ENCODE measurements at places on chromosomes 2 and 18.
A peak's percentile ranks its signal among the peaks of the same experiment; 100 is the strongest.

DNA sequence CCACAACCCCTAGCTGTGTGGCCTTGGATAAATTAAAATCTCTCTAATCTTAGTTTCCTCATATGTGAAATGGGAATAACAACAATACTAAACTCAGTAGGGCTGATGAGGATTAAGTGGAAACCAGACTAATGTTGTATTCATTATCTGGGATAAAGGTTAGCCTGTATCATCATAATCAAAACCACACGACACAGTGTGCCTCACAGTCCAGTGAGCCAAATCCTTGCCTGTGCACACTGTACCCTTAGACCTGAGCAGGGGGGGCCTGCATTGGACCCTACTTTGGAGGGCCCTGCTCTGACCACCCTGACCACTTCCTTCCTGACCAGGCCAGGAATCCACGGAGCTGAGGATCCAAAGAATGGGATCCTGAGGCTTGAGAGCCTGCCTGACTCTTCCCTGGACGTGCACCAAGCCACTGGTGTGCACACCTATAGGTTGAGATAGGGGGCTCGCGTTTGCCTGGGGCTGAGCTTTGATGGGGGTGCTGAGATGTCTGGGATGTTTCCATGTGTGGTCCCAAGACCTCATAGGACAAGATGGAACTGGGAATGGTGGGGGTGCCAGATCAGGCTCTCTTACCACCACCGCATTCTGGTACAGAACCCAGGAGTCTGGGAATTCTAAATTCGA is 69.7 kb downstream of the TGOLN2 start:
- DNase-seq = no peak

- no peak for DNase-seq
These were observed 253.6 kb downstream of the NBAS start for GRCh38 chr2:15307526-15307925.

GRCh38 chr2:210399440-210400041 is 77.0 kb downstream of the LANCL1 start:
- DNase-seq = no peak

DNA sequence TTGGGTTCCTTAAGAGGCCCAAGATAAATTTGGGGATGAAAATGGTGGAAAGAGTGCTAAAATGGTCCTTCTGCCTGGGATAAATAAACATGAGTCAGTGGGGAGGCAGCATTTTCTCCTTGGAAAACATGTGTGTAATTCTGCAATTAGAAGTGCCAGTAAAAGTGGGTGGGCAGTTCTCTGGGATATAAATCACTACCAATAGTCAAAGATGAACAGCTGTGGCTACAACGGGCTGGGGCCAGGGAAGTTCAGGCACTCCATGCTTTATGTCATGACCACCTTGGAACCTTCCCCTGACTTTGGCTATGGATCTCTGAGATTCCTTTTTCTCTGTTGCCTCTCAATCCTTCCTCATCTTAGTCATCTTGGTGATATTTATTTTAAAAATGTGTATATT is 56.5 kb upstream of the CYRIA start:
- DNase-seq = no peak

DNA sequence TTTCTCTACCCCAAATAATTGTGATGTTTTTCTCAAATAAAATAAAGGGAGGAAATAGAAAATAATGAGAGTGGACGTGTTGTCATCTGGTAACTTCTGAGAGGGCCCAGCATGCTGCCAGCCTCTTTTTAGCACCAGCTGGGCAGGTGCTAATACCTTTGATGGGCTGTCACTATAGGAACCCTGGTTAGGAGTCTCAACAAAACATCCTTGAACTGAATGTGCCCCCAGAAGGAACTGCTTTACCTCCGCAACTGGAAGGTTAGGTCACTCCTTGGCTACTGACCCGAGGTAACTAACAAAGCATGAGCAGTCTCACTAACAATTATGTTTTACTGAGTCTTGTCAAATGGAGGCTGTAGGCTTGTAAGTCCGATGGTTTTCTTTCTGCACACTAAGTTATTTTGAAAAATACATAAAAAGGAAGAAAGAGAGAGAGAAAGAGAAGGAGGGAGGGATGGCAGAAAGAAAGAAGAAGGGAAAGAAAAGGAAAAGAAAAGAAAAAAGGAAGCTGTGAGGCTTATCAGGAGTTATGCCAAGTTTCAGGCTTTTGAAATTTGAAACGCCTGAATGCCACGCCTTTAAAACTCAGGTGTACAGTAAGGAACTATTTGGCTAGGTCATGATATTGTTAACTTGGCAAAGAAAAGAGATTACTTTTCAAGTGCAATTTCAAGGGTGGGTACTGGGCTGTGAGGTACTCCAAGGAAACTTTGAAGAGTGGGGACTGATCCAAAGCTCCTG is 91.0 kb downstream of the TGIF1 start:
- no peak for DNase-seq

DNA sequence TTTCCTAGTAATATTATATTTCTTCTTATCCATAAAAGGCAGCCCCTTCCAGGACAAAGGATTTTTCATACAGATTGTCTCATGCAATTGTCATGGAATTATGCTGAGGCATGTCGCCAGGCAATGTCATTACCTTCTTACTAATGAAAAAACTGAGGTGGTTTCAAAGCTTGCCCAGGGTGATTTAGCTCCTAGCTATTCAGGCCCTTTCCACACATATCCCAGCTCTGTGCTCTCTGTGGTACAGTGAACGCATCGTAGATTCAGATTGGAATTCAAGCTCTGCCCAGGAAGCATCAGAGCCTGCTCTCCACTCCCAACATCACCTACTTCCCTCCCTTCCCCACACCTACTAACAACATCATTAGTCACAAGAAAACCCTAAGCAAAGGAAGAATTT is 60.1 kb downstream of the ATP8B1 start:
- peak; percentile 43 for DNase-seq

- no peak for DNase-seq
These were observed 185.5 kb downstream of the KCNS3 start for GRCh38 chr2:18063826-18064470.

- no peak for DNase-seq
These were observed 112.2 kb upstream of the SESTD1 start for GRCh38 chr2:179376881-179377280.

DNA sequence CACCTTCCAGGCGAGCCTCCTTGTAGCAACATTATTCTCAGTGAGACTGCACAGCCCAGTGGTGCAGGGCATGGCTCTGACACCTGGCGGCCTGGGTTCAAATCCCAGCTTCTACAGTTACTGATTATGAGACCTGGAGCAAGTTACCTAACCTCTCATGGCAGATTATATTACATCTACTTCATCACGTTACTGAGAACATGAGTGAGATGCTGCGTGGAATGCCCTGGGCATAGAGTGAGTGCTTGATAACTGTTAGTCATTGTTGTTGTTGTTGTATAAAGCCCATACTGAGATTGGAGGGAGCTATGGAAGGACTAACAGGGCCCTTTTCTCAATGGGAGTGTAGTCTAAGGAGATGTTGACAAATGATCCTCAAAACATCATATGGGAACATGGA is 18.7 kb downstream of the PLCD4 start:
- no peak for DNase-seq

- DNase-seq = no peak
These were observed 136.3 kb upstream of the GATA6 start for GRCh38 chr18:22033085-22033484.

- no peak for DNase-seq
These were observed 29.0 kb downstream of the PHLPP1 start for GRCh38 chr18:62744076-62744968.

GRCh38 chr18:24656050-24656449 is 195.6 kb downstream of the HRH4 start:
- no peak for DNase-seq

DNA sequence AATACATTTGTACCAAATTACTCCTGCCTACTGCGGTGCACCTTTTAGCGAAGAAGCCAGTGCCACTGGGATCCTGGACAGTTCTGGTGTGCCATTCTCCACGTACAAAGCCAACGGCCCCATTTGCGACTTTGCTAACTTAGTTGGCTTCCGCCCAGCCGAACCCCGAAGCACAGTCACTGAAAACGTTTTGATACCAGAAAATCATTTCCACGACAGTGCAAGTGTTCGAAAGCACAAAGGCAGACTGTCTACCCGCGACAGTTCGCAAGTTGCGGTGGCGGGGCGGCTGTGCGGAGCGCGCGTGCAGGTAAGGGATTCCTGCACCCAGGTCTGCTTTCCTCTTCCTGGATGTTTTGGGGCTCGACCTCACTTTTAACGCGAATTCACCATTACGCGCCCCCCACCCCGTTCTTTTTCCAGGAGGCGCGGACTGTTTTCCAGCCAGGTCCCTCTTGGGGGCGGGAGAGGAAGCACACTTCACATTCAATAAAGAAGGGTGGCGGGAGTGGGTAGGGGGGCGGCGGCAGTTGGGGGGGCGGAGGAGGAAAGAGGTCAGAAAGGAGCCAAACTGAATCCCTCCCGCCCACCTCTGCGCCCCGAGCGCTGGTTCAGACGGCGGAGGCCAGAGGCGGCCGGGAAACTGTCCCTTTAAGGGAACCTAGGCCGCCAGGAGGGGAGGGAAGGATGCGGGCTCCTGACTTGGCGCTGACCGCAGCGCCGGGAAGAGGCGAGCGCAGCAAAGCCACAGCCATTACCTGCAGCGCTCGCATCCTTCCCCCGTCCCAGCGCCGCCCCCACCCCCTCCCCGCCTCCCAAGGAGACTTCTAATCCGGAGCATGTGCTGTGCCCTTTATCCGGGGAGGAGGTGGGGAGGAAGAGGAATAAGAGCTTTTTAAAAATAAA is 107.4 kb upstream of the KCTD1 start:
- no peak for DNase-seq

DNA sequence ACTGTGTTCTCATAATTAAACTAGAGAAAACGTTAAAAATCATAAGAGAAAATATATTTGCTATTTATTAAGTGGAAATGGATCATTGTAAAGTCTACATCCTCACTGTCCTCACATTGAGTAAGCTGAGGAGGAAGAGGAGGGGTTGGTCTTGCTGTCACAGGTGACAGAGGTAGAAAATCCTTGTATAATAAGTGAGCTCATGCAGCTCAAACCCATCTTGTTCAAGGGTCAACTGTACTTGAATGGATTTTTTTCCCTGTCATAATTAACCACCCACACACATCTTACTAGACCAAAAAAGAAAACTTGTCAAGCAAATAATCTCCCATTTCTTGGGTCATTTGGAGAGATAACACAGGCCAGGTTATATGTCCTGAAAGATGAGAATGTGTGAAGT is 231.2 kb downstream of the NEDD4L start:
- no peak for DNase-seq

DNA sequence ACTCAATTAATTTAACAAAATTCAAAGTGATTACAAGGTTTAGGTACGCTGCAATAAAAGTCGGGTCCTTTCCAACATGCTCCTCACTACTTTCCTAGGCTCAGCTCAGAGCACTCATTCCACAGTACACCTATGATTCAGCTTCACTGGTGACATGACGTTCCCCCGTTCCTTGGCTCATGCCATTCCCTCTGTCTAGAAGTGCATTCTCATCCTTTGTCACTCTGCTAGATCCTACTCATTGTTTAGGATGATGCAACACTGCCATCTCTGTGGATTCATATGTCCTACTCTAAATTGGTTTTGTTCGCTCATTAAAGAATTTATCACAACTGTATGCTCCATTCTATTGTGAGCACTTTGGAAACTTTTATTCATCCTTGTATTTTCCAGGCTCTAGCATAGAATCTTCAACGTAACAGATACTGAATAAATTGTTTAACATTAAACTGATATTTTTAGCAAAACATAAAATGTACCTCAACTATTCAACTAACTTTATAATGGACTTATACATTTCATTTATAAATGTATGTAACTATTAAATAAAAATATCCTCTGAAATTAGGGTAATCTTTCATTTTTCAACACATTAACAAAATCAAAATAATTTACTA is 78.6 kb downstream of the FAM228A start:
- DNase-seq = no peak

DNA sequence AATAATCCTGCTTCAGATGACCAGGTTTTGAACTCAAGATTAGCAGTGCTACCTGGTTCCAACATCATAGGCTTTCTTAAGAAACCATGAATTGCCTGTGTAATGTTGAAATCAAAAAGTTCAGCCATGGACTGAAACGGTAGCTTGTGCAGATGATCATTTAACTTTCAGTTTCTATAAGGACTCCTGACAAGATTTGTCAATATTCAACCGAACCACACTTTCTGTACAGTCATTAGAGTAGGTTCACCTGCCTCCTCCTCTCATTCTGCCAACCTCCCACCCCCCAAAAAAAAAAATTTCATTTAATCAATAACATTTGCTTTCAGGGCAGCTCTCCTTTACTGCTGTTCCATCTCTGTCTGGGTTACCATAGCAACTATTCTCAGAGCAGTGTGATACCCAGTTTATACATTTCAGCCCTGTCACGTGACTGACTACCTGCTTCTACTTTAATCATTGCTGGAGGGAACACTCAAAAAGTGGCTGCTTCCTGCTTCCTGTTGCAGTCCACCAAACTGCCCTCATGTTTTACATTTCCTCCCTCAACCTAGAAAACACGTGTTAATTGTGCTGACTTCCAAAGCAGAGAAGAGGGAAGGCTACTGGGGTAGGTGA is 275.5 kb downstream of the SS18 start:
- no peak for DNase-seq

DNA sequence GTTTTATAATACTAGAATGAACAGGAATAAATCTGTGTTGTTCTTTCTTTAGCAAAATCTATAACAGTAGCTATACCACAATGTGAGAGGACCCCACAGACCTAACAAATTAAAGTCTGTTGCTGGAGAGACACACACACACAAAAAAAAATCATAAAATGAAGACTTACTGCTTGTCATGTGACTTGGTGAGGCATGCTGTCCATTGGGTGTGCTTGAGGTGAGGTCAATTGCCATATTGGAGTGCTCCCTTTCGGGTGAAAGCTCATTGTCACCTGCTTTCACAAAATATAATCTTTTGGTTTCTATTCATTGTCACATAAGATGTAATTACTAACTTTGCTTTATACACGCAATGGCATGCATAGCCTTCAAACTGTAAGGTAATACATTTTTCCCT is 3.9 kb downstream of the IKZF2 start:
- DNase-seq = no peak

GRCh38 chr18:24983566-24984139 is 368.3 kb downstream of the ZNF521 start:
- no peak for DNase-seq

DNA sequence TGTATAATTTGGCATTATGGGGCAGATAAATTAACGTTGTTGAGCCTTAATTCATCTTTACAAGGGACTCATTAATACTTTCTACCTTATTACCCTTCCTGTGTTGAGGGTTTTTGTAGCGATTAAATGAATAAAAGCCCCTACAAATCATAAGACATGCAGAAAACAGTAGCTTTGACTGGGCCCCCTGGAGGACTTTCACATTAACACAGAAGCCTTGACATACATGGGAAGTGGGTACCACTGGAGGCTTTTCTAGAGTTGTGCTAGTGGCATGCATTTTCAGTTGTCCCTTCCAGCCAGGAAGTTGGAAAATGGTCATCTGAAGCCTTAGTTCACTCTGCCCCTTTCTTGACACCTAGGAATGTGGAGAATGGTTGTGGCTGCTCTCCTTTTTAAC is 30.2 kb downstream of the MTA3 start:
- no peak for DNase-seq

DNA sequence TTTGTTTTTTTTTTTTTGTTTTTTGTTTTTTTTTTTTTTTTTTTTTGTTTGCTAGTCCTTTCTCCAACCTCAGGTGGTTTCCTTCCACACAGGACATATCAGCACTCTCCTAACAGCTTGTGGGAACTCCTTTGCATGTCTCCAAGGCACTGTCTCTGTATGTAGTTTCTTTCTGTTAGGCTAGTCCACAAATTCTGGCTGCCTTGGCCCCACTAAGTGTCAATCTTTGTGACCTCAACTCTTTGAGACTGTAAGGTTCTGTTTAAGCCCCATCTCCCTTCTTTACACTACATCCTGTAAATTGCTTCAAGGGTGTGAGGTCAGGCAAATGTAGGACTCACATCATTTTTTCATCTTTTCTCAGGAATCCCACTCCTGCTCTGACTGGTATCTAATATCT is 85.1 kb downstream of the NCOA1 start:
- DNase-seq = no peak

Data from AG09309 (cell line).